ENCODE measurements at places on chromosomes 16 and 17. TPM values are rescaled to one million over a fixed set of nuclear protein-coding genes. Genes with fewer than 3 reads are reported as not detected.

GRCh38 chr17:29149431-29150064 is 30.6 kb downstream of the MYO18A start:
- peak; percentile 36 for DNase-seq

GRCh38 chr17:55601874-55602364 is 90.7 kb upstream of the SMIM36 start:
- peak; percentile 61 for DNase-seq

GRCh38 chr16:65480281-65481091 is 358.6 kb upstream of the CDH11 start:
- no peak for DNase-seq

DNA sequence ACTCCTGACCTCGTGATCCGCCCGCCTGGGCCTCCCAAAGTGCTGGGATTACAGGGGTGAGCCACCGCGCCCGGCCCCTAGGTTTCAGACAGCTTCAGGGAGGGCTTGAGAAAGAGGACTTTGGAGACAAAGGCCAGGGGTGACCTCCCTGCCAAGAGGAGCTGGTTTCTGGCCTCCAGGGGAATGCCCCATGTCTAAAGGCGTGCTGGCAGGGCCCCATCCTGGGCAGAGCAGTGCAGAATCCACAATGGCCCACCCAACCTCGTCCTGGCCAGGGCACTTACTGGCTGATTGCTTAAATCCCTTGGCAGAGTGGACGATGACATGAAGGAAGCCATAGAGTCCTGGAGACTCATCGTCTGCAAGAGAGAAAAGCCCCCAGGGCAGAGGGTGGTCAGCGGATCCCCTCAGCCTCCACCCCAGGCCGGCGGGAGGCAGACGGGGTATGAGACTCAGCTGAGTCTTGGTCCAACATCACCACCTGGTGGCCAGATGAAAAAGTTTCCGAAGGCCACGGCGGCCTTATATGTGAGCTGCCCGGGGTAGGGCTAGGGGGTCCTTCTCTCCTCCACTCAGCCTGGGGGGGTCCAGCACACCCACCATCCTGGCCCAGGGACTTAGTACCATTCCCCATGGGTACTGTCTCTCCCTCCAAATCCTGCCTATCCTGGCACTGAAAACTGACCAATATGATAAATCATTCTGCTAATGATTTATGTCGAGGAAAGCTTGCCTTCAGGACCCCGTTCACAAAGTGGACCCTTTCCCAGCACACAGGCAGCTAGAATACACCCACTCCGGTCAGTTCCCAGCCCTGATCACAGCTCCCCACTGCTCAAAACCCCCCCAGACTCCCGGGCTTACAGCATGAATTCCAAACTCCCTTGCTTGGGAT is 59.1 kb downstream of the TIMM22 start:
- peak; percentile 59 for DNase-seq

GRCh38 chr16:22945361-22945760 is 131.4 kb downstream of the HS3ST2 start:
- DNase-seq: no peak

DNA sequence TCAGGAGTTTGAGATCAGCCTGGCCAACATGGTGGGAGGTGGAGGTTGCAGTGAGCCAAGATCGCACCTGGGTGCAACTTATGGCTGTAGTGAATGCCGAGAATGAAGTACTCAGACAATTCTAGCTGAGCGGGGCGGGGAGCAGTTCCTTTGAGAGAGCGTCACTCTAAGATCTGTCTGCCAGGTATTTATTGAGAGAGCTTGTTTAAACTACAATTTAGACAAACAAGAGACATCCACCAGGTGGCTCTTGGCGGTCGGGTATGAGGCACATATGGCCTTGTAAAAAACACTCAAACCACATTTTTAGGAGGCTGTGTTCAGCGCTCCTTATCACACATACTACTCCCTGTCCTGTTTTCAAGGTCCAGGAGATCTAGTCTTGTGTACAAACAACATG is 40.6 kb upstream of the CDH1 start:
- DNase-seq: no peak

DNA sequence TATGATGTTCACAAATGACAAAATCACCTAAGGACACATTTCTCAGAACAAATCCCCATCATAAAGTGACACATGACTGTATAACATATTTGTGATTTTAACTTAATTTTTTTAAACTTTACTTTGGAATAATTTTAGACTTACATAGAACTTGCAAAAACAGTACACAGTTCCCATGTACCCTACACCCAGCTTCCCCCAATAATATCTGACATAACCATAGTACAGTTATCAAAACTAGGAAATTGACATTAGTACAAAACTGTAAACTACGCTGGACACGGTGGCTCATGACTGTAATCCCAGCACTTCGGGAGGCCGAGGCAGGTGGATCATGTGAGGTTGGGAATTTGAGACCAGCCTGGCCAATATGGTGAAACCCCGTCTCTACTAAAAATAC is 24.8 kb downstream of the CDC27 start:
- DNase-seq: no peak

GRCh38 chr16:27389272-27389961 is 12.6 kb upstream of the IL21R start:
- peak; percentile 30 for DNase-seq

DNA sequence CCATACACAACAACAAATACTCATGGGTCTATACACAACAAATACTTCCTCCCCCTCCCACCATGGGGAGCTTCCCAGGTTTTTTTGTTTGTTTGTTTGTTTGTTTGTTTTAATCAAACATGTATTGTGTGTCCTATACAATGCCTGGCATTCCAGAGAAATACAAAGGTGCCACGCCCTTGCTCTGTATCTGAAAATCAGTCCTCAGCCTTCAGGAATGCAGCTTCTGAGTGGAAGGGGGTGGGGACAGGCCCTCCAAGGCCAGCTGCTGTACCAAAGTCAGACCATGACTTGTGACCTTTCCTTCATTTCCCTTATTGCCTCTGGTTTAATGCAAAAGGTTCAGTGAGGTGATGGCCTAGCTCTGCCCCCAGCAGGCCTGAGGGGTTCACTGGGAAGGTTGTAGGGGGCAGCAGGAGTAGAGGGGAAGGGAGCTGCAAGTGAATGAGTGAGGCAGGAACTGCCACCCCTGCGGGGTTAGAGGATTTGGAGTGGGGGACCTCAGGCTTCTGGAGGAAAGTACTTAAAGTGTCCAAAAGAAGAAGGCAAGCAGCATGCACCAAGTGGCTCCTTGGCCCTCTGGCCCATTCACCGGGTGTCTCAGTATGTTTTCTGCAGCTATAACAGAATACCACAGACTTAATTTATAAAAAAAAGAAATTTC is 105.2 kb downstream of the CLEC16A start:
- DNase-seq: no peak

DNA sequence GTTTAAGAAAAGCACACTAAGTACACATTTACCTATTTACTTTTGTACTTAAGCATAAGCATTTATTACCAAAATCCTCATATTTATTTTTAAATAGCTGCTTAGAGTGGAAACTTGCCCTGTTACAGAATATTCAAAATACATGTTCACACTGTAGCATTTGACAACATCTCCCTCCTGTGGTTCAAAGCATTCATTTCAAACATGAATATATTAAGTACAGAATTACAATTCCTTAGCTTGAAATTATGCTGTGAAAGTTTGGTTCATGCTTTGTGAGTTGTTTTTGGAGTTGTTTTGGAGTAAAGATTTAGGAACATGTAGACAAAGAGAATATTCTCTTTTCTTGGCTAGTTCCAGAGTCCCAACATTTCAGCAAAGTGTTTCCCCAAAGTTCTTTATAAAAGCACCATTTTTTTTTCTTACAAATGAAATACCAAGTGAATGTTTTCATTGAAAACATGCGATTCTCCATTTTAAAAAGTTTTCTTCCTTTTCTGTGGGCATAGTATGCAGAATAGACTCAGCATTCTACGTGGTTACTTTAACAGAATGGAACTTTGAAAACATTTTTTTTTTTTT is 33.2 kb downstream of the TUBD1 start:
- peak; percentile 78 for DNase-seq

DNA sequence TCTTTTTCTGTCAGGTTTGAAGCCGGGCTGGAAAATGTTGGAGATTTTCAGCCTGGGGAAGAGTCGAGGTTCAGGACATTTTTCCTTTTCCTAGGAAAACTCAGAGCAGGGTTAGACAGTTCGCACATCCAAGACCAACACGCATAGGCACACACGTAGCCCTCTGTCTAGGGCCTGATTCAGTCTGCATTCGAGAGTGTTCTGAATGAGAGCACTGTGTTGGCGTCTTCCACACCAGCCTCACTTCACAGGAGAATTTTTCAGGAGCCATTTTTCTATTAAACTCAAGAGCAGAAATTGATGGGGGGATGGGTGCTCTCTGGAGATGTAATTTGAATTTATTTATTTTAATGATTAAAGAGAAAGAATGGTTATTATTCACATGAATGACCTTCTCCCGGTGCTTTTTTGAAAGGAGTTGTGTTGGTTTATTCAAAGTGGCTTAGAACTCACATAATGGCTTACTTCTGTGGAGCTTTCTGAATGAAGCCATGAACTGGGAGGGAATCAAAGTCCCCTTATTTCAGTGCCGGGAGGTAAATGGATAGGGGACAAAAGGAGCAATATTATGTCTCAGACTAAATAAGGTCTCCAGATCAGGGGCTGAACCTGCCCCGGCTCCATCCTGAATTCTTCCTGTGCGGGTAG is 194.3 kb downstream of the CCDC182 start:
- no peak for DNase-seq

DNA sequence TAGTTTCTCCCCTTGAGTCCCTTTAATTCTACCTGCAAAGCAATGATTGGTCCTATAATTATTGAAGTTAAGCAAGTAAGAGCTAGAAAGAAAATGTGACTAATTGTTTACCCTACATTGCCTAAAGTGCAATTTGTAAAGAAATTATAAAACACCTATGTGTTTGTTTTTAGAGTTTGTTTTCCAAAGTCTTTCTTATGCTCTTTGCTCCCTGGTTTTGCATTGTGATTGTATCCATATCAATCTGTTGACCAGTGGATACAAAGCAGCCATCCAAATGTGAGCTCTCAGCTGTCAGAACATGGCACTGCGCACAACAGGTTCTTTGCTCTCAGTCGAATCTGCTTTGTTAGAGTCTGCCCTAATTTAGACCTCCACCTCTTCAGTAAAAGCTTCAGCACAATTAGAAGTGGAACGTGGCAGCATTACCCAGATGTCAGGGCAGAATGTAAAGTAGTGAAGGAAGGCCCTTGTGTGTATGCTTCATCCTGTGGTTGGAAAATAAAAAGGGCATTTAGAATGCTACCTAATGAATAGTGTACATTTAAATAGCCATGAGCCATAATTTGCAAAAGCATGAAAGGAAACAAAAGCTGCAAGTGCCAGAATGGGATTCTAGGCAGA is 70.5 kb downstream of the AATF start:
- DNase-seq: no peak

DNA sequence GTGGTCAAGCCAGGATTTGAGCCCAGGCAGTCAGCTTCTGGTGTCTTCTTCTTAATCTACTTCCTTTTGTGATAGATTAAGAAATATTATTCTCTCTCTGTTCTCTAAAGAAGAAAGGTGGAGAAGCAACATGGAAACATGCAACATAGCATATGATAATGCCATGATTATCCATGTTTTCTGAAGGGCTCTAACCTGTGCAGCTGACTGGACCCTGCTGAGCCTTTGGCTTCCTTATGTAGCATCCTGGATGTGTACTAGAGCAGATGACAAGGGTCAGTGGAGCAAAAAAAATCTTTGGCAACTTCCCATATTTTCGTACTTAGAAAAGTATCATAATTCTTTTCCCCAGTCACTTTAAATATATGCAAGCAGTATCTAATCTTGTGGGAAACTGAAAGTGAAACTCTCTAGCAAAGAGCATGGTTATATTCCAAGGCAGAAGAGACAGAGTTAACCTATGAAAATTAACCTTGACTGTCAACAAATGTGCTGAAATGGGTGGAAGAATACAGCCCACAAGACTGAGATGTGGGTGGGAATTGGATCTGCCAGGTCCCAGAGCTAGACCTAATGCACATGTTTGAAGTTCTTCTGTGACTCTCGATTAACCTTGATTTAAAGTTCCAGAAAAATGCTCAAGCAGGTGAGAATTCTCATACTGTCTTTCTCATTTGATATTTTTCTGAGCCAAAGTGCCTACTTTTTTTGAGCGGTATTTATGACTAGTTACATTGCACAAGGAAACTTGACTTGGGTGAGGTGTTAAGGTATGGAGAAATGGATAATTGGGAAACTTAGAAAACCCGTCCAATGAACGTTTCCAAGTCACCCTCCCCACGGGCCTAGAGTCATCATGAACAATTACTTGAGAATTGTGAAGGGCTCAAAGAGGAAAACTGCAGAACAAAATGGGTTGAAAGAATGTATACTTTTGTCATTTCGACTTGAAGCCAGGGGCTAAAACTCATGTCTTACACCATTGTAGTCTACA is 248.6 kb downstream of the FTO start:
- DNase-seq: peak; percentile 52

DNA sequence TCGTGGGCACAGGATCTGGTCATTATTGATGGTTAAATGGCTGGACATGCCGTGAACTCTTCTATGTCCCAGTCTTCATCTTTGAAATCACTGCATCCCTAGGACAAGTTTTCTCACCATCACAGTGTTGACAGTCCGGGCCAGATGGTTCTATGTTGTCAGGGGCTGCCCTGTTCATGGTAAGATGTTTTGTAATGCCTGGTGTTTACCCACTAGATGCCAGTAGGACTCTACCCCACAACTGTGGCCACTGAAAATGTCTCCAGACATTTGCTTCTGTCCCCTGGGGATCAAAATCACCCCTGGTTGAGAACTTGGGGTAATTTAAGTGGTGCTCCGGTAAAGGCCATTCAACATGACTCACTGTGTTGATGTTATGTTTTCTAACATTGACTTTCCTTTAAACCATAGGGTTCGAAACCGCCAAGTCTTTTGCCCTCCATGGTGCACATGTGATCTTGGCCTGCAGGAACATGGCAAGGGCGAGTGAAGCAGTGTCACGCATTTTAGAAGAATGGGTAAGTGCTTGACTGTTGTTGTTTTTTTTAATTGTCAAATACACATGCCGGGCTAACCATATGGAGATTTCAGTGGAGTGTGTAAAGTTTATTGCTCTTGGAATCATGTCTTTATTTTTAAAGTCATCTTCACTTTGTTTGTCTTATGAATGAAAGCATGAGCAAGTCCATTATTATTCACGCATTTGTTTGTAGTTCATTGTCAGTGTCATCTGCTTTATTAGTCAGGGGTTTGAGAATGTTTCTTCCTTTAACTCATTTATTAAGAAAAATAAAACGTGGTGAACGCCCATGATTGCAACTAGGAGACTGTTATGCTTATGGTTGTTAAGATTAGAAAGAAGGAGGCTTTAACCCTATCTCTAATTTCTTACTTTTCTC is 64.6 kb downstream of the WWOX start:
- no peak for DNase-seq

- peak; percentile 97 for DNase-seq
Observed at GRCh38 chr16:15653227-15653626, 3.2 kb downstream of the NDE1 start.

TPSB2 gene
- polyA plus RNA-seq: not detected

MRM3 gene
- polyA plus RNA-seq: 9.0 TPM

TTC19 gene
- polyA plus RNA-seq: 6.0 TPM

MMP25 gene
- 0.07 TPM for polyA plus RNA-seq

SGF29 gene
- polyA plus RNA-seq: 4.7 TPM

CHST5 gene
- polyA plus RNA-seq: not detected

MMP15 gene
- 0.69 TPM for polyA plus RNA-seq

DNAI2 gene
- not detected for polyA plus RNA-seq

TSPAN10 gene
- polyA plus RNA-seq: 5.3 TPM
